ENCODE measurements at places on chromosomes 6 and 20. TPM values are rescaled to one million over a fixed set of nuclear protein-coding genes. Genes with fewer than 3 reads are reported as not detected.

Gene PCMTD2
- total RNA-seq, result 40.3 TPM

Gene TMEM30A
- total RNA-seq, result 102 TPM

DNA sequence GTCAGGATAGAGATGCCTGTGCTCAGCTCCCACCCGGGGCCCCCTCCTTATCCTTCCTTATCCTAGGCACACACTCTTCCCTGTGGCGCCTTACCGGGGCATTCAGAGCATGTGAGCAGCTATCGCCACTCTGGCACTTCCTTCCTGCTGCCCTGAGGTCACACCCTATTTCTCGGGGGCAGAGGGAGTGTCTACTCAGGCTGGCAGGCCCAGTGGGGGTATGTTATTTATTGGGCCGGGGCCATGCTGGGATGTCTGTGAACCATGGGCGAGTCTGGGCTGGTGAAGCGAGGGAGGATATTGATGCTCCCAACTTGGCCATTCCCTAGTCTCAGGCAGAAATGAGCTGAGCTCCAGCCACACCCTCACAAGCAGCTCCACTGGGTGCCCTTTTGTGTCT lies 3.9 kb upstream of the LY6G6D start:
- DNase-seq, result no peak
- H3K36me3 ChIP-seq, result no peaks in the 10 kb centered on the region
- no peaks in the 10 kb centered on the region for H3K27me3 ChIP-seq
- H3K4me3 ChIP-seq, result no peak overlapping the region
- no peaks in the 10 kb centered on the region for H3K4me1 ChIP-seq
- H3K27ac ChIP-seq, result no peak overlapping the region

GRCh38 chr6:131159578-131159977 lies 24.3 kb downstream of the AKAP7 start:
- H3K4me3 ChIP-seq, result no peak overlapping the region
- no peak for DNase-seq
- peaks cover 6% of the 10 kb centered on the region for H3K36me3 ChIP-seq
- no peak overlapping the region for H3K27ac ChIP-seq
- no peaks in the 10 kb centered on the region for H3K27me3 ChIP-seq

- no peak for DNase-seq
- H3K36me3 ChIP-seq, result no peaks in the 10 kb centered on the region
- no peak overlapping the region for H3K27ac ChIP-seq
- H3K27me3 ChIP-seq, result no peaks in the 10 kb centered on the region
Measured at GRCh38 chr6:44667668-44668390, 280.3 kb downstream of the CDC5L start.

DNA sequence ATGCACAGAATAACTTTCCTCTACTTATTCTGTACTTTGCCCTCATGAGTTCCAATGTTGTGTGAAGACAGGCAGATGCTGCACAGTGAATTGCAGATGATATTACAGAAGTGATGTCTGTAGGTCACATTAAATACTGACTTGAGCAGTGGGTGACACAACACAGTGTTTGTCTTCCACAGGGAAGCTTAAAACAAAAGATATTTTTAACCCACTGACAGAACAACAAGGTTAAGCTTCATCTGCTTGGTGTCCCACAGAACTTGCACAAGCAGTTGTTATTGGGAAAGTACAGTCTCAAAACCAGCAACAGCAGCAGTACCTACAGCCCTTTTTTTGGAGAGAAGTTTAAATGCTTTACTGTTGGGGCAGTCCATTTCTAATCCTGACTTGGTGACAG lies 10.5 kb downstream of the SUMO4 start:
- no peak for DNase-seq
- H3K4me3 ChIP-seq, result no peak overlapping the region
- H3K27ac ChIP-seq, result no peak overlapping the region
- H3K36me3 ChIP-seq, result peaks cover 10% of the 10 kb centered on the region

GRCh38 chr20:48731536-48731935 lies 96.3 kb downstream of the PREX1 start:
- no peak overlapping the region for H3K27ac ChIP-seq
- H3K4me3 ChIP-seq, result no peak overlapping the region
- H3K4me1 ChIP-seq, result peaks cover 7% of the 10 kb centered on the region
- no peaks in the 10 kb centered on the region for H3K27me3 ChIP-seq

GRCh38 chr6:41724586-41725501 lies 10.6 kb downstream of the TFEB start:
- peaks cover 8% of the 10 kb centered on the region for H3K36me3 ChIP-seq
- no peaks in the 10 kb centered on the region for H3K27me3 ChIP-seq
- no peak for DNase-seq

DNA sequence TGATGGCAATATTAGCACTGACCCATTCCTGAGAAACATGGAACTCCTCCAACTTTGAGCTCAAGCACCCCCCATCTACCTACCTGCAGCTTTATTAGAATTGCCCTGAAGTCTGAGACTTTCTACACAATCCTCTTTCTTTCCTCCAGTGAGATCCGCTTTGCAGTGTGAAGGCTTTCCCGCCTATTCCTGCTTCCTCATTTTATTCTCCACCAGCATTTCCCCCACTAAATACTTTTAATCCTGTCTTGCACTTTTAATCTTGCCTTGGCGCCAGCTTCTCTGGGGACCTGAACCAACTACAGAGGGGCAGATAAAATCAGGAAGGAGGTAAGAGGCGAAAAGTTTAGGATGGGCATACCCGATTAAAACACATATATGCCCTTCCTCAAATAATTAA lies 178.1 kb upstream of the PRDM1 start:
- H3K27me3 ChIP-seq, result no peaks in the 10 kb centered on the region
- H3K36me3 ChIP-seq, result no peaks in the 10 kb centered on the region
- no peaks in the 10 kb centered on the region for H3K4me1 ChIP-seq
- H3K4me3 ChIP-seq, result no peak overlapping the region
- DNase-seq, result no peak

- H3K4me3 ChIP-seq, result no peak overlapping the region
- no peaks in the 10 kb centered on the region for H3K36me3 ChIP-seq
- no peaks in the 10 kb centered on the region for H3K27me3 ChIP-seq
- no peak for DNase-seq
Measured at GRCh38 chr20:48148916-48149672, 363.8 kb upstream of the SULF2 start.

GRCh38 chr6:6362056-6362840 lies 41.8 kb upstream of the F13A1 start:
- no peak overlapping the region for H3K4me3 ChIP-seq
- no peak for DNase-seq
- H3K27me3 ChIP-seq, result no peaks in the 10 kb centered on the region
- no peaks in the 10 kb centered on the region for H3K4me1 ChIP-seq
- H3K27ac ChIP-seq, result no peak overlapping the region
